AG08395 (cell line): ENCODE measurements at places on chromosomes 16 and 17.
A peak's percentile ranks its signal among the peaks of the same experiment; 100 is the strongest.

- DNase-seq = no peak
Observed at GRCh38 chr17:18262641-18263040, 2.2 kb downstream of the MIEF2 start.

DNA sequence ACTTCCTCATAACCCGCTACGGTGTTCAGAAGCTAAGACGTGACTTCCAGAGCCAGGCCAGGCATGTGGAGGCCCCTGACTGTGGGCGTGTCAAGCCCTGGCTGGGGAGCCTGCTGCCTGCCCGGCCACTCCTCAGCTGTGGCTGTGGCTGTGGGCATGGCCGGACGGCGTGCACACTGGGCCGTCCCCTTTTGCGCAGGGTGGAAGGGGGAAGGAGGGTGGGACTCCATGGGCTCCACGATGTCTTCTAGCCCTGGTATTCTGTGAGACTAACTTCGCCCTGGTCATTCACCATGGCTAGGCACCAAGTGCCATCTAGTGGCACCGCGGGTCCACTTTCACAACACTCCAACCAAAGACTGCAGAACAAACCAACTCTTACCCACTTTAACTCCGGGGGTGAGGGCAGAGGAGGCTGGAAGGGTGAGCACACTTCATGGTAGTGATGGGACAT lies 67.9 kb downstream of the N4BP1 start:
- peak; percentile 81 for DNase-seq

DNA sequence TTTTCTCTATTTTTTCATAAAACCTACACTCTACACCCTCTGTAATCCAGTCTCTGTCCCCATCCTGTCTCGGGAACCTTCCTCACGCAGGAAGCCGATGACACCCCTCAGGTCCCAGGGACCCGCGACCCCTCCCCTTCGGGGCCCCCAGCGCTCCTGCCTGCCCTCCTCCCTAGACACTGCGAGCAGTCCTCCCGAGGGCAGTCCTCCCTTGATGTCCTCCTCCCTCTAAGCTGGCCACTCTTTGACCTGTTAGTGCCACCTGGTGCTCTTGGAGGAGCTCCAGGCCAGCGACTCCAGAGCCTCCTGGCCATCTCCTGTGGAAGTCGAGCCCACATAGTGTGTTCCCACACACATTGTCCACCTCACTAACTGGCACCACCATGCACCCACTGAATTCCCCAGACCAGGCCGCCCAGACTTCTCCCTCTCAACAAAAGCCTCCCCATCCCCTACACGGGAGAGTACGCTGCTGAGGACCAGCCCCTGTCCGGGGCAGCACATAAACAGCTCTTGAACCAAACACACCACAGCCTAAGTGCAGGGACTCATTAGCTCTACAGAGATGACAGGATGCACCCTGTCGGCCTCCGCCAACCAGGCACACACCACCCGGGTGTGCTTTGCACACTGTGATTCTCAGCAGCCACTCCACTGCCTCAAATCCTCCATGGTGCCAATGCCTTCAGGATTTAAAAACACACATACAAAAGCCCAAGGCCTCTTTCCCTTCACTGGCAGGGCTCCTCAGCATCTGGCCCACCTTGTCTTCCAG lies 9.3 kb downstream of the OSBPL7 start:
- no peak for DNase-seq

- no peak for DNase-seq
Observed at GRCh38 chr17:21218101-21218500, 4.1 kb upstream of the TMEM11 start.

DNA sequence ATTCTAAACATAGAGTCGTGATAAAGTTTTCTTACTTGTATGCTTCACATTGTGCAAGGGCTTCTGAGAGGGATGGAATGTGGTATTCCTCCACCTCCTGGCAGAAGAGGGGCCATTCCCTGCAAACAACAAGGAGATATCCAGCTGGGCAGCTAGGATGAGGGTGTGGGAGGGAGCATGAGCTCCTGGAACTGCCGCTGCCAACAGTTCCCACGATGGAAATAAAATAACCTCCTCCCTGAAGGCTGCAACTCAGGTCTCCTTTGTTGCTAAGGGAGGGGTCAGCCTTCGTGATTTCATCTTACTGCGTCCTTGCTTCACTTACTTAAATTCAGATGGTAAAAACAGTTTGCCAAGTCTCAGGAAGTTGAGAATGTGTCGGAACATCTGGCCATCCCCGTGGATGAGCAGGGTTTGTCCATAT lies 15.6 kb downstream of the PLEKHG4 start:
- DNase-seq = peak; percentile 70

DNA sequence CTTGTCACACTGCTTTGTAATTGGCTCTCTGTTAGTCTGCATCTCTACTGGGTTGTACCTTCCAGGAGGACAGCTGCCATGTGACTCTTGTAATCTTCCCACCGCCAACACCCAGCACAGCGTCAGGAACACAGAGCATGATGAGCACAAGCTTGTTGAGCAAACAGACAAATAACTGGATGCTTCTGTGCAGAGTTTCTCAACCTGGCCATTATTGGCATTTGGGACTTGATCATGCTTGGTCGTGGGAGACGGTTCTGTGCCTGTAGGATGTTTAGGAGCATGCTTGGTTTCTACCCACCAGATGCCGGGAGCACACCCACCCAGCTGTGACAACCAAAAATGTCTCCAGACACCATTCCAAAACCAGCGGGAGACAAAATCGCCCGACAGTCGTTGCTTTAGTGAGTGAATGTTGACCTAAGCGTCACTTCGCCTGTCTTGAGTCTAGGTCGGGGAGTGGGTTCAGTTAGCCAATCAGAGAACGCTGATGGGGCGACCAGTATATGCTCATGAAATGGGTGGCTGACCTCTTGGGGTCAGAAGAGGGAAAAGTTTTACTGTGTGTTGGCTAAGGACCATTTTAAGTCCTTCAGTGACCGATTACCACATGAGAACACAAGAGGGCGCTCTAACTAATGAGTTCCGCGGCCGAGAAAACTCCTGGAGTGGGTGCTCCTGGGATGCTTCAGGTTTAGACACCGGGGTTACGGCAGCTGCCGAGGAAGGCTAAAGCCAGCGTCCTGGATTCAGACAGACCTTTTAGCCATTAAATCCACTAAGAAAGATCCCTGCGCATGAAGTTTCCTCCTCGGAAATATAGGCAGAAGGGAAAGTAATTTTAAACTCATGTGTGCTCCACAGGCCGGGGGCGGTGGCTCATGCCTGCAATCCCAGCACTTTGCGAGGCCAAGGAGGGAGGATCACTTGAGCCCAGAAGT lies 57.8 kb upstream of the TEX2 start:
- DNase-seq = peak; percentile 89

DNA sequence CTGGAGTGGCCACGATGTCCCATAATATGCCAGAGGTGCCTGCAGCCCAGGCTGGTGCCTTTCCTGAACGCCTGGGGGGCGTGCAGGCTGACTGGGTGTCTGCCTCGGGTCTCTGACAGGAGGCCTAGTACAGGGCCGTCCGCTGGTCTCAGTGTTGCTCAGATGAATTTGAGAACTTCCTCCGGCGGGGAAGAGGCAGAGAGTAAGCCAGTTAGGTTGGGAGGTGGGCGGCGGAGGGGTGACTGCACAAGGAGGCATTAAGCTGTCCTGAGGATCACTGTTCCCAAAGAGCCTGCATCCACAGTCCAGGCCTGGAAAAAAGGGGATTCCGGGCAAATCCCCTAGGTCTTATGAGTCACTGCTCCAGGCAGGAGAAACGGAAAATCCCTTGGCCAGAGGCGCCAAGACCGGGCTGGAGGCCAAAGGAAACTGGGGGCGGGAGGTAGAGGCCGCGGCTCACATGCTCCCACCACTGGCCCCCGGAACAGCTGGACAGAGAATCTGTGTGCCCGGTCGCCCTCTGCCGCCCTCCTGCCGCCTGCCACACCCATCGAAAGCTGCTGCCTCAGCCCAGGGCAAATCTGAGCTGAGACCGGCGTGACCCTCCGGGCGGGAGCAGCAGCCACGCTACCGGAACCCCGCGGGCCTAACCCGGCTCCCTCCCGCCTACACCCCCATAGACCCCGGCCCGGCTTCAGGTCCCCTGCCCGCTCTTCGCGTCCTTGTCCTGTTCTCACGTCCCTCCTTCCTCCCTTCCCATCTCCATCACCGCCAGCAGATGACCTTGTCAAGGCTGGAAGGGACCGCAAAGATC lies 1.2 kb downstream of the TRIM47 start:
- peak; percentile 91 for DNase-seq

DNA sequence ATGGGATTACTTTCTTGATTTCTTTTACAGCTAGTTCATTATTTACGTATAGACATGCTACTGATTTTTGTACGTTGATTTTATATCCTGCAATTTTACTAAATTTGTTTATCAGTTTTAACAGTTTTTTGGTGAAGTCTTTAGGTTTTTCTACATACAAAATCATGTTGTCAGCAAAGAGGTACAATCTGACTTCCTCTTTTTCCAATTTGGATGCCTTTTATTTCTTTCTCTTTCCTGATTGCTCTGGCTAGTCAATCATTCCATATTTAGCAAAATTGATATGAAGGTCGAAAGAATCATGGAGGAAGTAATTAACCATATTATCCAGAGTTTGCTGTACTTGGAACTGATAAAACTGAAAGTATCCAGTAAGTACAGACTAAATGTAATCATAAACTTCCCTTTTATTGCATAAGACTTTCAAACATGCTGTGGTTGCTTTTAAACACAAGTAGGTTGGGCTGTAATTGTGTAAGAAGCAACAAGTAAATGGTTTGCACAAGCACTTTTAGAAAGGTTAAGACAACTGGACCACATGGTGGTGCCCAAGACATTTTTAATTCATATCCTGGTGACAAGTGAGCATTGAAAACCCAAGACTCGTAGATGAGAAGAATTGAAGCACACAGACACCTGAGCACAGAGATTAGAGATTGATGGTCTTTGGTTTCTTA lies 8.4 kb downstream of the GDE1 start:
- DNase-seq = no peak

DNA sequence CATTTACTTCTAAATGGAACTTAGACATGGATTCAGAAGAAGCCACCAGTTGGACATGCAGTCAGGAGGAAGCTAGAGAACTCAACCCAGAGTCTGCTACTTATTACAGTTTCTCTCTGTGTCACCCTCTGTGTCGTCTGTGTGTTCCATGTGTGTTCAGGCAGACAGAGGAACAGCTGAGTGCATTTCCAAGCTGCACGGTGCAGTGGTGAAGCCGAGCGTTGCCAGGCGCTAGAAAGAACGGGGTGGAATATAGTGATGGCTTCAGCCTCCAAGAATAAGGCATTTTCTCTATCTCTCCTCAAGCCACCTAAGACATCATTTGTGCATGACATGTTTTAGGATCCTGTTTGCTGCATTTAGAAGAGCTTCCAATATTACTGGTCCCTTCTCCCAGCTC lies 101.1 kb upstream of the CCL2 start:
- no peak for DNase-seq

- DNase-seq = peak; percentile 17
Observed at GRCh38 chr17:4833941-4834680, 971 bp downstream of the MINK1 start.

- peak; percentile 9 for DNase-seq
Observed at GRCh38 chr17:48254896-48255295, 147.3 kb downstream of the SNX11 start.

GRCh38 chr16:86783636-86784626 lies 205.6 kb downstream of the FOXL1 start:
- peak; percentile 77 for DNase-seq

GRCh38 chr16:89863741-89864526 lies 9.5 kb upstream of the TCF25 start:
- no peak for DNase-seq

DNA sequence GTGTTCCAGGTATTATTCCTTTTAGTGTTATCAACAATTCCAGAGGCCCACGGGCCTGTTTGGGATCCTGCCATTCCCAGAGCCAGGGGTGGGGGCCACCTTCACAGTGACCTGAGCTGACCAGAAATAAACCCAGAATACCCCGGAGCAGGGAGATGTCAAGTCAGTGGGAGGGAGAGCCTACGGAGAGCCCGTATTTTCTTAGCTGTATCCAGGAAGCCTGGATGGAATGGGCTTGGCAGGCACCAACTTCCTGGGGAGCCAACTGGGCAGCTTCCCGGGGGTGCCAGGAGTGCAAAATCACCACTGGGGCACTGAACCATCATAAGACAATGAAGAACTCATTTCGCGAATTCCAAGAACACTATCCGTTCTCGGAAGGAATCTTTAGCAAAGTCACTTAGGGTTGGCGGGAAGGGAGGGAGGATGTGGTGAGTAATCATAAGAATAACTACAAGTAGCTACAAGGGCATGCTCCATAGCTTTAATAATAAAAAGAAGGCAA lies 13.2 kb upstream of the MRTFB start:
- DNase-seq = no peak

GRCh38 chr16:26816885-26817571 lies 249.7 kb upstream of the C16orf82 start:
- peak; percentile 75 for DNase-seq

GRCh38 chr17:57570724-57571344 lies 174.3 kb downstream of the CCDC182 start:
- DNase-seq = no peak

- peak; percentile 86 for DNase-seq
Observed at GRCh38 chr16:81457326-81458133, 12.9 kb downstream of the CMIP start.

DNA sequence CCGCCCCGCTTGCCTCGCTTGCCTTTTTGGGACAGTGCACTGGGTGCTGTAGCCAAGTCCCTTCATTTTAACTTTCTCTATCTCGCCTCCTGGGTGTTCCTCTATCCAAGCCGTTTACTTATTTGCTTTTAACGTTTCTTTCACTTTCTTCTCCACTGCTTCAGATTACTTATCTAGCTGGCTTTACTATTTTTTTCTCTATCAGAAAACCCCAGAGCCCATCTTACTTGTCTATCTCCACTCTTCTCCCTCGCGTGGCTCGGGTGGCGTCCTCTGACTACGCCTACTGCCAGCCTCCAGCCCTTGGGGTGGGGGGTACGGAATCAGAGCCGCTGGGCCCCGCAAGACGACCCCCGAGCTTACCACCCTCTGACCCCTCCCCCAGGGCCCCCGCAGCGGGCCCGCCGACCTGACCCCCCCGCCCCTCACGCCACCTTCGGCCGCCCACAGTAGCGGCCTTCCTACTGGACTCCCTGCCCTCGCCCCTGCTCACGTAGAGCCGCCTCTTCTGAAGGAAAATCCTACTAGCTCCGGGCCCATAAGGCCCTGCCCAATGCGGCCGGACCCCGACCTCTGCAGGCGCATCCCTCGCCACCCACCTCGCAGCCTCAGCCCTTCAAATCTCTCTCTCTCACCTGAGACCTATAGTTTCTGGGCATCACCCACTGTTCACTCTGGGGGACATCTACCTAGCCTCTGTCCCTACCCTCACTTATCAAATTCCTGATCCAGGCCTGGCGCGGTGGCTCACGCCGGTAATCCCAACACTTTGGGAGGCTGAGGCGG lies 1.0 kb upstream of the SLC12A4 start:
- DNase-seq = no peak

GRCh38 chr16:86038926-86039310 lies 140.0 kb downstream of the IRF8 start:
- no peak for DNase-seq
